DMS79 treated with DMSO at 0.1 percent for 48 hours (cell line): ENCODE measurements at places on chromosomes 2 and 18.

GRCh38 chr2:188494906-188495305, 203.2 kb downstream of the GULP1 start:
- no peak for DNase-seq

GRCh38 chr2:176239031-176239430, 30.2 kb upstream of the MTX2 start:
- no peak for DNase-seq

DNA sequence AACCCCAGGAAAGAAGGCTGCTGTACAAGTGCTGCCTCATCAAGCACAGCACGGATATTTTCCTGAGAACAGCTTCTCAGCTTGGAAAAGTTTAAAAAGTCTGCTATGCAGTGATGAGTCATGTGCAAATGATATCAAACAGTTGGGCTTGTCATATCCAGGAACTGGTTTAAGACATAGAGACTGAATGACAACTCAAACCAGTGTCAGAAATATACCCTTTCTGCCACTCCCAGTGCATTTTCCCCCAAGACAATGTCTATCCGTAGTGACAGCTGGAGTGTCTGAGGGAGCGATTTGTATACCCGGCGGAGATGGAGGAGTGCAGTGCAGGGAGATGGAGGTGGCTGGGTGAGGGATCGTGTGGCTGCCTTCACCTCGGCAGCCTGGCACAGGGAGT, 28.2 kb downstream of the SOX11 start:
- DNase-seq: no peak

- no peak for DNase-seq
Observed at GRCh38 chr18:11849279-11849678, 1.9 kb upstream of the CHMP1B start.

GRCh38 chr2:241009601-241010530, 11.4 kb downstream of the SNED1 start:
- DNase-seq: peak; percentile 47

DNA sequence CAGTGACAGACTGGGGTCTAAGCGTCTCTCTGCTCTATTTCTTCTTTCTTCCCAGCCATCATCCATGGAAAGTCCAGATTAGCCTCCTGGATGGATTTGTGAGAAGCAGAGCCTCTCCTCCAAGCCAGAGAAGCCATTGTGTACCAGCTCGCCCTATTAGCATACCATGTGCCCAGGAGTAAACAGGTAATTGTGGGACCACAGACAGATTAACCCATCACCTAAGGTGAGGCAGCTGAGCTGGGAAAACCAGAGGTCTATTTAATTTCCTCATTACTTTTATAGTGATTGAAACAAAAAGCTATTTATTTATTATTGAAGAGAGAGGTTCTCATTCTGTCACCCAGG, 54.7 kb upstream of the NT5C1B start:
- no peak for DNase-seq

DNA sequence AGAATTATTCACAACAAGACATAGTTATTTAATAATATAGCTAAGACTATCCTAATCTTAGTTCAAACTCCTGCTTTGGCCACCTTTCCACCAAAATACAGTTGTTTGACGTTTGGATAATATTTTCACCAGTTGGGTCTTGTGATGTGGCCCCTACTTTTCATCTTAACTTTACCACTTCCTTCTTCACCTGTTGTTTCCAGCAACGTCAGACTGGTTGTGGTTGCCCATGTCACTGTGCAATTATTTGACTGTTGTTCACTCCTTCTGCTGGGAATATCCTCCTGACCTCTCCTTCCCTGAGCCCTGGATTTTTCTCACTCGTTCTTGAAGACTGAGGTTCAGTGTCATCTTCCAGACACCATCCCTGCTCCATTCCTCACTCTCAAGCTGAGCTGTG, 132.2 kb upstream of the RASGRP3 start:
- DNase-seq: no peak
